ENCODE measurements at places on chromosomes 1 and 21. TPM values are rescaled to one million over a fixed set of nuclear protein-coding genes. Genes with fewer than 3 reads are reported as not detected.

GRCh38 chr1:234617986-234618736, 8.2 kb upstream of the IRF2BP2 start:
- no peak for DNase-seq

DNA sequence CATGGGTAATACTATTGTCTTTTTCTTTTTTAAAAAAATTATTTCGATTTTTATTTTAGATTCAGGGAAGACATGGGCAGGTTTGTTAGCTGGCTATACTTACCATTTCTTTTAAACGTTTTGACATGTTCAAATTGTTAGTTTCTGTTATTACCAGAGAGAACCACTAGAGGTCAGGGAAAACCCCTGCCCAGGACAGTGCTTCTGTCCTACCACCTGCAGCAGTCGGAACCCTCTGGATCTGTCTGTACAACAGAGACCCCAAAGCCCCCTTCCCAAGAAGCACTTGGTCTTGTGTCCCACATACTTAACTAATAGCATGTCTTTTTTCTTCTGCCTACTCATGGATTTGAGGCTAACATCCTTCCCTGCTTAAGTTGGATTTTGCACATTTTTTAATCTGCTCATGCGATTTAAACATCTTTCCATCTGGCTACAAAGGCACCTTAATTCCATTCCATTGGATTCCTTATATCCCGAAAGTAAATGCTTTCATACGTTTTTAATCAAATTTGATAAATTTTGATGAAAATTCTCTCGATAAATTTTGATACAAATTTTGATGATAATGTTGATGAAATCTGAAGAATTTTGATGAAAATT, 10.0 kb upstream of the C1orf115 start:
- DNase-seq = no peak

DNA sequence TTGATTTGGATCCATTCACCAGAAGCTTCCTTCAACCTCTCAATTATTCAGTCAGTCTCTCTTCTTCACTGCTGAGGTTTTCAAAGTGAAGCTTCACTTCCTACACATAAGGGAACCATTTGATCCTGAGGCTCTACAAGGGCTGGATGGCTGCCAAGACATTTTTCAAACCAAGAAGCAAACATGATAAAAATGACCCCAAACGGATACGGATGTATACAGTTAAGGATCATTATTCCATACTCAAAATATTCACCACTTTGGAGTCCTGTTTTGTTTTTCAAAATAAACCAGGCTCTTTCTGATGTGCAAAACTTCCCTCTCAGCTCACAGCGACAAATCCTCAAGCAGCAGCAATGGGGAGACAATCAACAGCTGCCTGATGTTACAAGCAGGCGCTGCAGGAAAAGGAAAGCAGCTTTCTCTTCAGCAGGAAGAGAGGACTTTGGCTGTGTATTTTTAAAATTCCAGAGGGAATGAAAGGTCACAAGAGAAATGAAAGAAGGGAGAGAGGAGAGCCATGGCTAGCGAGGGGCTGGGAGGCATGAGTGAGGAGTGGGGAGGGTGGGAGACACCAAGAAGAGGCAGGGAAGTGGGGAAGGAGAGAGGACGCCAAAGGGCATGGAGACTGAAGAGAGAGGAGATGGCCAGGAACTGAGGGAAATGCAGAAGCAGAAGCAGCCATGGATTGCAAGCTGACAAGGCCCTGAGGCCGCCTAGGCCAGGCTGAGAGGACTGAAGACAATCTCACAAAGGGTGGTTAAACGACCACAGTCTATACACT, 145.4 kb downstream of the SLC45A1 start:
- DNase-seq = no peak

- DNase-seq = peak; percentile 59
These were observed 123.5 kb upstream of the HOOK1 start for GRCh38 chr1:59691261-59691660.

GRCh38 chr1:93678491-93678890, 3.1 kb downstream of the BCAR3 start:
- no peak for DNase-seq

Gene PRDX6
- total RNA-seq = 663 TPM
